Activated gamma-delta T cell treated with anti-CD3 and anti-CD28 coated beads, Interleukin-2, amount 50 U/mL, for 16 hours (primary cell): ENCODE measurements at places on chromosomes 2 and 18.
A peak's percentile ranks its signal among the peaks of the same experiment; 100 is the strongest.

DNA sequence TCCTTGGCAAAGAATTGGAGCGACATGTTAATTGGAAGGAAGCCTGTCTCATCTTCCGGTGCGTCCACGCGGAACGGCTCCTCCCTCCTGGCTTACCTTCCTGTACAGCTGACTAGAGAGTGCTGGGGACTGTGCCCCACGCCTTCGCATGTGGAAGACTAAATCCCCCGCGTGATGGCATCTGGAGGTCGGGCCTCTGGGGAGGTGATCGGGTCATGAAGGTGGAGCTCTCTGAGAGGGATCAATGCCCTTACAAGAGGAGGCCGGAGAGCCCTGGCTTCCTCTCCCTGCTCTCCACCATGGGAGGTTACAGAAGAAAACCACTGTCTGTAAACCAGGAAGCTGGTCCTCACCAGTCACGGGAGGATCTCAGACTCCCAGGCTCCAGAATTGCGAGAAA is 104.1 kb upstream of the OTOS start:
- DNase-seq: no peak

DNA sequence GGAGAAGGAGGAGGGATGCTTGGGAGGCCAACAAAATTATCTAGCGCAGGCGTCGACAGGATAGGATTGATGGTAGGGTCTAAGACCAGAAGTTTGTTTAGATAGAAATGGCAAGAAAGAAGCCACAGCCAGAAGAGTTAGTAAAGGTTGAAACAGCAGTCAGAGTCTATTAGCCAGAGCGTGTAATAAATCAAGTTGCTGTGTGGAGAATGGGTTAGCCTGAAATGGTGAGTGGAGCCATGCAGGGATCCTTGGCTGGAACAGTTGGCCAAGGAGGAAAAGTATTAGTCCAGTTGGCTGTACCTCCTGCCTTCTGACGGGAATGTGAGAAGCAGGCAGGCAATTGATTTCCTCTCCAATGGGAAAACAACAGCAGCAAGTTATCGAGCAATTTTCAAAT is 190.7 kb upstream of the CCDC68 start:
- DNase-seq: no peak

DNA sequence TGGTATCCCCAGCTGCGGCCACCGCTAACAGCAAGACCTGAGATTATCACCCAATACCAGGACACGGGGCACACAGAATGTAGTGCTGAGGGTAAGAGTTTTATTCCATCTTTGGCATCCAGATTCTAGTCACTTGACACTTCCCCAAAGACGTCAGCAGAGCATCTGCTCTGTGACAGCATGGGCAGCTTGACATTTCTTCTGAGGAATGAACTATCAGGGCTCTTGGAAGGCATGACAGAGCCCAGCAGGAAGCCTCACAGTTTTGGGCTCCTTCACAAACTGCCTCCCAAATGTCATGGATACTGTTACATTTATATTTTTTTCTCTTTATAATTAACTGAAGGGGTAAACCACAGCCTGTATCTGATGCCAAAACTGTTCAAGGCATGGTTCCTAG is 1010.7 kb downstream of the TDRD15 start:
- DNase-seq: no peak

DNA sequence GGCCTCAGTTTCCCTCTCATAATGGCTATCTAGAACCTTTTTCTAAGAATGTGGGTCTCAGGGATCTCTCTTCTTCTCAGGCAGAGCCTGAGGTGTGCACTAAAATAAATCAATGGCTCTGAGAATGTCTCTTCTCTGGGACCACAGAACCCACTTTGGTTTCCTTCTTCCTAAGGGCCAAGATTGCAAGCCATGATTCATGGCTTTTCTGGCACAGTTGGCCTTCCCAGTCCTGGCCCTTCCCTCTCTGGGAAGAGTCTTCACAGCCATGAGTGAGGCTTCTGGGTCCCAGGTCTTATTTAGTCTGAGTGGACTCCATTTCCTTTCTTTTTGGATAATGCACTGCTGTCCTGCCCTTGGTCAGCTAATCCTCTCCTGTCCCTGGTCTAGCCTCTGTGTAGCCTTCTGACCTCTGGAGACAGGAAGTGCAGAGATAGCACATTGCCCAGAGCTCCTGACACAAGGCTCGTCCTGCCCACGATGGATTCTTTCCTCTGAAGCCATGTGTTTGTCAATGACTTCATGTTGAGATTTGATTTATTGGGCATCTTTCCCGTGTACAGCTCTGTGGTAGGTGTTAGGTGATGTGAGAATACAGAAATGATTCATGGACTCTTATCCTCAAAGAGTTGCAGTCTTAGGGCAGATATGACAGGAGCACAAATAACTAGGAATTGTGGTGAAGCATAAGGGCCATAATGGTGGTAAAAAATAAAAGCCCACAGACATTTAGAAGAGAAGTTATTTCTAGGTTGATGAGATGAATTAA is 245.0 kb downstream of the CLIP4 start:
- DNase-seq: no peak

- DNase-seq: no peak
Observed at GRCh38 chr2:46119453-46119852, 177.8 kb upstream of the EPAS1 start.

GRCh38 chr2:46563186-46563585 is 83.8 kb downstream of the TMEM247 start:
- DNase-seq: no peak

DNA sequence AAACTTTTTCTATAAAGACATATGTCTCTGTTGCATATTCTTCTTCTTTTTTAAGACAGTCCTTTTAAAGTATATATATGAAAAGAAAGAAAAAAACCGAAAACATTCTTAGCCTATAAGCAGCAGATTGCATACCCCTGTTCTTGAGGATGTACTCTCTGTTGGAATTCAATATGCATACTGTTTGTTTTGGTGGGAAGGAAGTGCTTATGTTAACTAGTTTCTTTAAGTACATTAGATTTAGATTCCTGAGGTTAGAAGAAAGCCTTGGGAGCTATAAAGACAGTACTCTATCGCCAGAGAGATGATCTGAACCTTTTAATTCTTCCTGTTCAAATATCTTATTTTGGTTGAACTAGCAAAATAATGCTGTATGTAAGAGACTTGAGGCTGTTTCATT is 46.8 kb upstream of the TBR1 start:
- no peak for DNase-seq

DNA sequence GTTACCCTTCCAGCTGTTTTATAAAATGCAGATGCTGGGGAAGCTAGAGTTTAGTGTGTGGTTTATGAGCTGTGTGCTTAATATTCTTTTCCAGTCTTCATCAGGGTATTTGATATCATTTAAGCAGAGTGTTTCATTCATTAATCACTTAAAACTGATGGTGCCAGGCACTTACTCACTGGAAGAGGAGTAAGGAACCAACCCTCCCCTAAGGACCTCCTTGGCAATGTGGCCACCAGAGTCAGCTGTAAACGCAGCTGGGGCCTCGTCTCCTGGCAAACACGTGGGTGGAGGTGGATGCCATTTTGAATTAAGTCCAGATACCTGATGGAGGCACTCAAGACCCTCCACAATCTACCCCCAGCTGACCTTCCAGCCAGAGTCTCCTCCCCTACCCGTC is 331.6 kb downstream of the CLIP4 start:
- DNase-seq: no peak

DNA sequence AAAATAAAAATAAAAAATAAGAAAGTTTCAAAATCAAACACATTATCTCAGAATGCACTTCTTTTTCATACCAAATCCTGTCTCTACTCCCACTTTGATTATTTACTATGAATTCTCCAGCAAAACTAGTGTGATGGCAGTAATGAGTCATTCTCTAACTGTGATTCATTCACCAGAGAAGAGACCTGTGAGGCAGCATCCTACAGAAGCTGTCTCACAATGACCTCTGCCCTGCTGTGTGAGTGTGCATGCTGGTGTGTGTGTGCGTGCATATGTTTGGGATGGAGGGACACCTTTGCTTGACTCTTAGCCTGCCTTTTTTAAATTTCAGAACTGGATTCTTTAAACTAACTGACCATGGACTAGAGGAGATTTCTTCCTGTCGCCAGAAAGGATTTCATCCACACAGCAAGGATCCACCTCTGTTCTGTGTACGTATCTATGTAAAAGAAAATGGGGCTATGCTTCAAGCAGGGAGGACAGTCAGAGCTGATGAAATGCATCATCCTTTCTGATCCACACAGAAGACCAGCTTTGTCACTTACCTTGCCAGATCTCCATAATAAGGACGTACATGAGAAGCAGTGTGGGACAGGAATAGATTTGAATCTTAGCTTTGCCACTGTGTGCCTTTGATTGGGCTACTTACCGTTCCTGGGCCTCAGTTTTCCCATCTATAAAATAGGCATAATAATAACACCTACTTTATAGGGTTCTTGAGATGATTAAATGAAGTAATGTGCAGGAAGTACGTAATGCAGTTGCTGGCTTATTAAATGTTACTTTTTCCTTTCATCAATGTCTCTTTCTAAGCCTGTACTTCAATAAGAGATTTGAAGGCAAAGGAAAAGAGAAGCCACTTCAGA is 31.2 kb downstream of the STAMBP start:
- DNase-seq: no peak

GRCh38 chr2:191696001-191696400 is 18.1 kb downstream of the NABP1 start:
- DNase-seq: no peak

DNA sequence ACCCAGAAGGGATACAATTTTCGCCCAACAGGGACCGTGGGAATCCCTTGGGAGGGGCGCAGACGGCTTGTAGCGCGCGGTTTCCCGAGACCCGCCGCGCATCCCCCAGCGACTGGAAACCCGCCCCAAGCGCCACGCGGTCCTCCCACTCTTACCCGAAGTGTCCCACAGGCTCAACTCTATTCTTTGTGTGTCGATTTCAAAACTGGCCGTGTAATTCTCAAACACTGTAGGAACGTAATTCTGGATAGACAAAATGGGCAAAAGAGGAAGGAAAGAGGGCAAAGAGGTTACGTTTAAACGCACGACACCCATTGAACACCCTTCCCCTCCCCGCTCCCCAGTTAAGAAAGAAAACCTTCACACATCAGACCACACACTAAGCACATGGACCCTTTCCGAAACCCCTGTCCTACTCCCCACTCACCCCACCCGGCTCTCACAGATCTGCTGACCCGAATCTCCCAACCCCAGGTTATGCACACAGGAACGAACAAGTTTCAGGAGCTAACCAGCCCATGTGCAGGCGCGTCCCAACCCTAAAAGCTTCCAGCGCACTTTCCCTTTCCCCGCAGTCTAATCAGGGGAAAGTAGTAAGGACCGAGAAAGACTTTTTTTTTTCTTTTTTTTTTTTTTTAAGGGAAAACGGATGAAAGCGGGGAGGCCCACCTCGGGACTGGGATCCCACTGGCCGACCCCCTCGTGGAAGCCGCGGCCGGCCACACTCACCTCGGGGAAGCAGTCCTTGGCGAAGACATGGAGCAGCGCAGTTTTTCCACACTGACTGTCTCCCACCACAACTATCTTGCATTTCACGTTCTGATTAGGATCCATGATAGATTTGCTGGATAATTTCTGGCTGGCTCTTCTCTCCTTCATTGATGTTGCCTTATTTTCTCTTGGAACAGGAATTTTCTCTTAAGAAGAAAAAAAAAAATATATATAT is 655 bp downstream of the RND3 start:
- DNase-seq: no peak

GRCh38 chr2:240960309-240960970 is 38.0 kb upstream of the SNED1 start:
- DNase-seq: no peak

DNA sequence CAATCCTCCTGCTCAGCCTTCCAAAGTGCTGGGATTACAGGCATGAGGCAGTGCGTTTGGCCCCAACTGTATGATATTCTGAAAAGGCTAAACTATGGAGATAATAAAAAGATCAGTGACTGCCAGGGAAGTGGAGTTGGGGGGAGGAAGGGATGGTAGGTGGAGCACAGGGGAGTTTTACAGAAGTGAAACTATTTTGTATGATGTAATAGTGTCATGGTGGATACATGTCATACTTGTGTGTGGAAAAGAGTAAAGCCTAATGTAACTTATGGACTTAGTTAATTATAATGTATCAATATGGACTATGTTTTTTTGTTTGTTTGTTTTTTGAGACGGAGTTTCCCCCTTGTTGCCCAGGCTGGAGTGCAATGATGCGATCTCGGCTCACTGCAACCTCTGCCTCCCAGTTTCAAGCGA is 2.9 kb upstream of the GGCX start:
- DNase-seq: no peak

GRCh38 chr18:76345901-76346300 is 149.1 kb downstream of the ZNF516 start:
- no peak for DNase-seq

DNA sequence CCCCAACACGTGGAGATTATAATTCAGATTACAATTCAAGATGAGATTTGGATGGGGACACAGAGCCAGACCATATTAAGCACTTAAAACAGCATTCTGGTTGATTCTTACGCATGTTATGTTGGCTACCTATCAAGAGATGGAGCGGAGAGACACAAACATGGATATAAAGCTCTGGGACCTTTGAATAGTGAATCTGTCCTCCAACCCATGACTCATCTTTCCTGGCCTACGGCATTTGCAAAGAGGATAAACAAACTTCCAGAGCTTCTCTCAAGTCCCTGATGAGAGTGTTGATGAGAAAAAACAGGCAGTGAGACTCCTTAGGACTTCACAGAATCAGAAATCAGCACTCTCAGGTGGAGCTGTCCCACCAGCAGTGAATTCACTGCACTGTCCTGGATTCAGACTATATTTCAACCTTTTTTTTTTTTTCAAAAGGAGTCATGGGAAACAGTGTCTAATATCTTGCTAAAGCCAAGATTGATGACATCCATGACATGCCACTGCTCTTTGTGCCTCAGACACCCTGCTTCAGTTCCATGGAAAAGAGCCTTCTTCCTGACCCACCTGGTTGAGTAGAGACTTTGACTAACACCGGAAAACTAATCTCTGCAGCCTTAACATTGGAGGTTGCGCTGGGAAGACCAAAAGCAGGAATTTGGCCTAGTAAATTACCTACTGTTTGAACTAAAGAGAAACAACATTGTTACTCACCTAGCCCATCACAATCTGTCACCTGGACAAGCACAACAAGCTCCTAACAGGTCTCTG is 62.1 kb upstream of the NPAS2 start:
- no peak for DNase-seq

- no peak for DNase-seq
Observed at GRCh38 chr18:67426486-67426885, 90.0 kb downstream of the DSEL start.

- no peak for DNase-seq
Observed at GRCh38 chr2:60806988-60807681, 51.1 kb downstream of the PAPOLG start.

DNA sequence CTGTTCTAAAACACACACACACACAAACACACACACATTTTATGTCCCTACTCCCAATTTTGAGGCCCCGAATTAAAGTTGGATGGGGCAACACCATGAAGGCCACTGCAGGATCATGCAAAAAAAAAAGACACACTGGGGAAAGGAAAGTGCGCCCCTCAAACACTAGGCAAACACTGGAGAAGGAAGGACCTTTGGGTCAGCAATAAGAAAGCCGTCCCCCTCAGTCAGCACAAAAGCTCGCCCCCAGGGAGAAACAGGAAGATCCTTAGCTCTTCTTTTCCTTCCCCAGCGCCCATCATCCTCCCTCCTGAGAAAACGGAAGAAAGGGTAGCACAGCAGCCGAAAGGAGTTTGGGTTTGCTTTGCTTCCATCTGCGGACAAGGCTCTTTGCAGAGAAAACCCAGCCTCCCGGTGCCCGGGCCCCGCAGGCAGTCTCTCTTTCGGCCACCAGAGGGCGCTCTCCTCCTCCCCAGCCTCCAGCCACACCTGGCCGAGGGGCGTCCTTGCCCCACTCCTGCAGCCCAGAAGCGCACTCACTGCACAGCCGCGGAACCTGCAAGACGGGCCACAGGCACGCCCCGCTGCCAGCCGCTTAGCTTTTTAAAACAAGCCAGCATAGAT is 248.5 kb downstream of the CDH20 start:
- DNase-seq: peak; percentile 53
